Smooth muscle cell of the pulmonary artery (primary cell): ENCODE measurements at places on chromosomes 5 and 9. TPM values are rescaled to one million over a fixed set of nuclear protein-coding genes. Genes with fewer than 3 reads are reported as not detected.

The SAXO1 gene
- total RNA-seq, result under 0.01 TPM in 1 of 2 replicates, not detected in the other

The ST8SIA4 gene
- 0.30 and 1.1 TPM in 2 replicates for total RNA-seq

The DMRT1 gene
- not detected in 2 replicates for total RNA-seq

The ZBED3 gene
- 0.52 and 2.3 TPM in 2 replicates for total RNA-seq

The EIF4EBP3 gene
- total RNA-seq, result 1.4 and 2.6 TPM in 2 replicates

The IFNA21 gene
- total RNA-seq, result not detected in 2 replicates

The EXOSC3 gene
- 19.7 and 22.5 TPM in 2 replicates for total RNA-seq

The SPATA31C1 gene
- not detected in 2 replicates for total RNA-seq

The NRARP gene
- 0.13 and 0.20 TPM in 2 replicates for total RNA-seq

The INSL6 gene
- not detected in 2 replicates for total RNA-seq

The PRRX2 gene
- 11.3 and 17.9 TPM in 2 replicates for total RNA-seq

The CFAP157 gene
- not detected in 2 replicates for total RNA-seq

The IL5 gene
- not detected in 2 replicates for total RNA-seq

The ENTREP1 gene
- 0.26 and 0.33 TPM in 2 replicates for total RNA-seq

The OR2Y1 gene
- not detected in 2 replicates for total RNA-seq

The DNAJC25 gene
- total RNA-seq, result 8.1 and 8.8 TPM in 2 replicates

The PRRC1 gene
- total RNA-seq, result 85.3 and 116 TPM in 2 replicates
